NCI-H774 (cell line): ENCODE measurements at places on chromosomes 5 and 9.

- DNase-seq: no peak
Measured at GRCh38 chr9:136700959-136701667, 11.3 kb upstream of the DIPK1B start.

- no peak for DNase-seq
Measured at GRCh38 chr5:148904440-148904839, 78.0 kb downstream of the ADRB2 start.

DNA sequence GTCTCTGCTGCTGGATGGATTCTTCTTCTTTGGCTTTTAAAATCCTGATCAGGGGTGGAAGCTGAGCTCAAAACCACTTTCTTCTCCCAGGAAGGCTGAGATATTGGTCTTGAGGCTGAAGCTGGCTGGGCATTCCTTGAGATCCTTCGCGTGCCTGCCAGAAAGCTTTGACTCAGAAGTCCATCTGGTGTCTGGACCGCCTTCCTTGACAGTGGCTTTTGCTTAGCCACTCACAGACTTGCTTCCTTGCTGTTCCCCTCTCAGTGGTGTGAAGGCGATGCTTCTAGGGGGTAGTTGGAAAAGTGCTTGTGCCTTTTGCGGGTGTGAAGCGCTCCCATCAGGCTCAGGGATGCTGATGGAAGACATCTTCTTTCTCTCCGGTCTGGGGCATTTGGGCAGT, 45.9 kb downstream of the RGS3 start:
- no peak for DNase-seq

- no peak for DNase-seq
Measured at GRCh38 chr9:83183621-83184020, 120.7 kb upstream of the RASEF start.

DNA sequence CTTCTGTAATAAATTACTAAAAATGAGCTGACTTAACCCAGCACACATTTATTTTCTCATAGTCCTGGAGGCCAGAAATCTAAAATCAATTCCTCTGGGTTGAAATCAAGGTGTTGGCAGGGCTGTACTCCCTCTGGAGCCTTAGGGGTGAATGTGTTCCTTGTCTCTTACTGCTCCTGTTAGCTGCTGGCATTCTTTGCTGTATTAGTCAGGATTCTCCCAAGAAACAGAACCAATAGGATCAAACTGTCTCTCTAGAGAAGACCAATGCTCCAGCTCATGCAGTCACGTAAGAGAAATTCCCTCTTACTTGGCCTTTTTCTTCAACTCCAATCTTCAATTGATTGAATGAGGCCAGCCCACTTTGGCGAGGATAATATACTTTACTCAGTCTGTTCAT, 15.3 kb upstream of the CD180 start:
- DNase-seq: no peak

DNA sequence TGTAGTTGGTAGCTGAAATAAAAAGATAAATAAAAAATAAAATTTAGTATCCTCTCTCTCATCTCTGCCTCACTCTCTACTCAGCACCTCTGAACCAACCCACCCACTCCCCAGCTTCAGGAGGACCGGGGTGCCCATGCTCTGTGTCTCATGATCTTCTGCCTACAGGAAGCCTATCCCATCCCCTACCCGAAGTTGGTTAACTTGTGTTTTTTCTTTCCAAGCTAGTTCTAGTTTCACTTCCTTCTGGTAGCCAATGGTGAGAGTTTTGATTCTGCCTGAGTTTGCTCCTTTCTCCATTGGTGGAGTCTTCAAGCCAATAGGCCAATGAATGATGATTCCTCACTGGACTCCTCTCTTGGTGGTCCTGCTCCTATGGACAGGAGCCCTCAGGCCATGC, 32.1 kb downstream of the SNX24 start:
- DNase-seq: no peak

GRCh38 chr9:136339173-136339957, 12.0 kb downstream of the GPSM1 start:
- no peak for DNase-seq

DNA sequence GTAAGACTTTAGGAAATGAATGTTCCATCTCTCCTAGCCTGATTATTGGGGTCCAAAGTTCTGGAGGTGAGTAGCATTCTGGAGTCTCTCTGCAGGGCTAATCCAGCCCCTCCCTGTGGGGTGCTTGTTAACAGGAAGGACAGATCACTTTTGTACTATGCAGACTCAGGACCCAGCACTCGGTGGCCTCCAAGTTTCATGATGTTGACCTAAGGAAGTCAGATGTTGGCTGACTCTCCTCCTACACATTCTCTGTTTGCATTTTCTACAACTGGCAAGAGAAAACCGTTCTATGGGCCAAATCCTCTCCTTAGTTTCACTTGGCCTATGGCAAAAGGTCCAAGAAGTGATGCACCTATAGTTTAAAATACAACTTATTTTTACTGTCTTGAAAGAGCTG, 5.5 kb upstream of the PDE8B start:
- no peak for DNase-seq

- DNase-seq: no peak
Measured at GRCh38 chr5:155626592-155626991, 613.0 kb downstream of the KIF4B start.

- DNase-seq: no peak
Measured at GRCh38 chr5:31769530-31769929, 130.6 kb downstream of the PDZD2 start.

- no peak for DNase-seq
Measured at GRCh38 chr5:60943624-60944023, 1.2 kb downstream of the ERCC8 start.

- DNase-seq: no peak
Measured at GRCh38 chr5:135608361-135608760, 29.6 kb upstream of the CXCL14 start.

DNA sequence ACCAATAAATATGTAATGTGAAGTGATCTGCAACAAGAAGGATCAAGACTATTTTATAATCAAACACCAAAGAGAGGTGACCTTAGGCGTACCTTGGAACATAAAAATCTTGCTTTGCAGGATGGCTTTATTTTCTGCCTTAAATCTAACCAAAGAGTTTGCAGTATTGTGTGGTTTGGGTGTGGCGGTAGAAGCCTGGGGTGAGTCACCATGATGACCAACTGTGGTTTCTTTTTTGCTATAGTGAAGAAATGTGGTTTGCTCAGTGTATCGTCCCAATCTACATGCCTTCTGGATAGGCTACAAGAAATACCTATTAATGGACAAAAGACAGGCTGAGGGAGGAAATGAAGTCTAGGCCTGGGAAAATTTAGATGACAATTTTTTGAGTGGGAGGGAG, 5.1 kb upstream of the CAST start:
- DNase-seq: no peak

DNA sequence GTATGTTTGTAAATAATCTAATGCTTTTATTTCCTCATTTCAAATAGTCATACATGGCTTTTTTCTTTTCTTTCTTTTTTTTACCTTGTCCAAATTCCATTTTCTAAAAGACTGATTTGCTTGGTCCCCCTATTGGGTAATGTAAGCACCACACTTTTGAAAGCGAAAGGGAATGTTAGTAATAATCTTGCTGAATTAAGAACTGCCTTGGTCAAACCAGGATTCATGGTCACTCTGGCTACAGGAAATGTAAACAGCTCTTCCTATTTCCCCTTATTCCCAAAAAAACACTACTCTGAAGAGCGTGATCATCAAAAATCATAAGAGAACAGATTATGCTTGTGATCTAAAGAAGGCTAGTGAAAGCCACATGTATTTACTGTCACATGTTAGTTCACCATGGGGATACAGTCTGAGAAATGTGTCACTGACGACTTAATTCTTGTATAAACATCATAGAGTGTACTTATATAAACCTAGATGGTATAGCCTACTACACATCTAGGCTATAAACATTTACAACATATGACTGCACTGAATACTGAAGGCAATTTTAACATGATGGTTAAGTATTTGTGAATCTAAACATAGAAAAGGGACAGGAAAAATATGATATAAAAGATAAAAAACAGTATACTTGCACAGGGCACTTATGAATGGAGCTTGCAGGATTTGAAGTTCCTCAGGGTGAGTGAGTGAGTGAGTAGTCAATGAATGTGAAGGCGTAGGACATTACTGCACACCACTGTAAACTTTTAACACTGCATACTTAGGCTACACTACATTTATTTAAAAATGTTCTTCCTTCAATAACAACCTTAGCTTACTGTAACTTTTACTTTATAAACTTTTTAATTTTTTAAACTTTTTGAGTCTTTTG, 75.3 kb downstream of the HMGCR start:
- DNase-seq: no peak

- DNase-seq: peak; percentile 5
Measured at GRCh38 chr9:69757996-69758675, 1.7 kb downstream of the PTAR1 start.

GRCh38 chr9:73810585-73811215, 659.0 kb downstream of the ANXA1 start:
- no peak for DNase-seq
